Activated CD4-positive, alpha-beta T cell treated with anti-CD3 and anti-CD28 coated beads for 24 hours (primary cell): ENCODE measurements at places on chromosomes 2 and 18.

GRCh38 chr2:215879977-215880940, 133.1 kb downstream of the MREG start:
- DNase-seq, result no peak

DNA sequence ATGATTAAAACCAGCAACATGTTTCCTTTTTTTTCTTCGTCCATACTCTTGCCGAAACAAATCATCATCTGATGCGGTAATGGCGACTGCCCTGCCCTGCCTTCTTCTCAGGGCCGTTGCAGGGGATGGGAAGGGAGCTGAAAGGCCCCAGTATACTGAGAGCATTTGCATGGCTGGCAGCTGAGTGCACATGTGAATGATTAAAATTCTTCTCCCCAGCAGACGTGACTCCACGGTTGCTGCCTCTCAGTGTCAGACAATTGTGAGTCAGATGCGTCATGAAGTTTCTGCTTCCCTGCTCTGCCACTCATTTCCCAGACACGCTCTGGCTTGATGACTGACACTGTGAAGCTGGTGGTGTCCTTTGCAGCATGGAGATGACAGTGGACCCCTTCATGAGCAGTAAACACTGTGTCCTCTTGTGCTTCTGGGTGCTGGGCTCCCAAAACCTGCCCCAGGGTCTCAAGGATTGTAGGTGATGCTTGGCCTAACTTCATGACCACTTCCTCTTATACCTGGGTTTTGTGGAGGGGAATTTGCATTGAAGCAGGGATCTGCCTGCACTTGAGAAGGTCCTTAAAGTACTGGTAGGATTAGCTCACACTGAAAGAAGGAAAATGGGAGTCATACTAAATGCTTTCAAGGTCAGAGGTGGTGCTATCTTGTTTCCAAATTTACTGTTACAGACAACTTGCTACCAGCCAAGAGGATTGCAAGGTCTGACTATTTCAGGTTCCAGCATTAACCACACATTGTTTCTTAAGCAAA, 222.5 kb upstream of the COPS8 start:
- no peak for DNase-seq

GRCh38 chr2:174572556-174572955, 25.0 kb downstream of the WIPF1 start:
- no peak for DNase-seq

GRCh38 chr2:176813621-176814049, 399.0 kb upstream of the HNRNPA3 start:
- no peak for DNase-seq

DNA sequence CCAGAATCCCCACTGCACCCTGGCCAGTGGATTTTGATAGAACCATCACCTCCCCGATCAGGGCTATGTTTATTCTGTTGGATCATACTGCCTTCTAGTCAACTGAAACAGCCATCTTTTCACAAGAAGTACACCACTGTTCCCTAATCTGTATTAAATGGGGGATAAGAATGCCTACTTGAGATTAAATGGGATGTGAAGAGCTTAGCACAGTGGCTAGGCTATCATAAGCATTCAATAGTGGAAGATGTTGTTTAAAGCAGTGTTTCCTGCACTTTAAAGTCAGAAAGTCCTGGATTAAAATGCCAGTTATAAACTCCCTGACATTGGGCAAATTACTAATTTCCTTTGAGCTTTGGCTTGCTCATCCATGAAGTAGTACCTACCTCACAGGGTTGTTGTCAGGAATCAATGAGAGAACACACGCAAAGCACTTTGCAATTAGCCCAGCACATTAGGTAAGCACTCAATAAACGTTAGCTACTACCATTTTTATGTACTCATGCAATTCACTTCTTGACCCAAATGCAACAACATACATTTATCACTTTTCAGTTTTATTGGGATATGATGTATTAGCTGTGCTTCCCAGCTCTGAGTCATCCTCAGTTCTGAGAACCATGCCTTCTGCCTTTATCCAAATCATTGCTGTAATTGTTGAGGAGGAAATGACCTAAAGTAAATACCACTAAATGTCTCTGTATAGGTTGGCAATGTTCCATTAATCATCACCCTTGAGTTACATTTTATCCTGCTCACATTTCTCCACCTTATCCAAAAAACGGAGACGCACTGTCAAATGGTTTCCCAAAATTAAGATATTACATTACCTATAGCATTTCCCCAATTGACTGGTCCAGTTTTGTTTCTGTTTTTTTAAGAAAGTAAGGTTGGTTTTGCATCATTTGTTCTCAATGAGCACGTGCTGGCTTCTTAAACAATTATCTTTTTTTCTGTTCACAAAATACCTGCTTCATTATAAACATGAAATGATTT, 2.1 kb downstream of the TMEM247 start:
- no peak for DNase-seq

- DNase-seq, result no peak
Observed at GRCh38 chr18:22624176-22624575, 206.5 kb upstream of the CTAGE1 start.

DNA sequence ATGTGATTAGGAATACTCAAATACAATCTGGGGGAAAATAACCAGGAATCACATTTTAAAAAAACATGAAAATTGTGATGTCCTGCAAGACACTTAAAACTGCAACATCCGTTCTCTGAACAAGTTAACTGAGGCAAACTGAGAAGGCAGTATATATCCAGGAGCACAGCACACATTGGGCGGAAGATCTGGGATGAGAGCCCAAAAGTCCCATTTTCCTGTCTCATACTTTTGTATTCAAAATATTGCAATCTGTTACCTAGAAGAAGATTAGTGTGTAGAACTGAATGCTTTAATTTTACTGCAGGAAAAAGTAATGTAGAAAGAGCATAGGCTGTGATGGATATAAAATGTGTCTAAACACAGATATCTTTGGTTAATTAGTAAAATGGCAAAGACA, 276.8 kb upstream of the FANCL start:
- DNase-seq, result no peak

DNA sequence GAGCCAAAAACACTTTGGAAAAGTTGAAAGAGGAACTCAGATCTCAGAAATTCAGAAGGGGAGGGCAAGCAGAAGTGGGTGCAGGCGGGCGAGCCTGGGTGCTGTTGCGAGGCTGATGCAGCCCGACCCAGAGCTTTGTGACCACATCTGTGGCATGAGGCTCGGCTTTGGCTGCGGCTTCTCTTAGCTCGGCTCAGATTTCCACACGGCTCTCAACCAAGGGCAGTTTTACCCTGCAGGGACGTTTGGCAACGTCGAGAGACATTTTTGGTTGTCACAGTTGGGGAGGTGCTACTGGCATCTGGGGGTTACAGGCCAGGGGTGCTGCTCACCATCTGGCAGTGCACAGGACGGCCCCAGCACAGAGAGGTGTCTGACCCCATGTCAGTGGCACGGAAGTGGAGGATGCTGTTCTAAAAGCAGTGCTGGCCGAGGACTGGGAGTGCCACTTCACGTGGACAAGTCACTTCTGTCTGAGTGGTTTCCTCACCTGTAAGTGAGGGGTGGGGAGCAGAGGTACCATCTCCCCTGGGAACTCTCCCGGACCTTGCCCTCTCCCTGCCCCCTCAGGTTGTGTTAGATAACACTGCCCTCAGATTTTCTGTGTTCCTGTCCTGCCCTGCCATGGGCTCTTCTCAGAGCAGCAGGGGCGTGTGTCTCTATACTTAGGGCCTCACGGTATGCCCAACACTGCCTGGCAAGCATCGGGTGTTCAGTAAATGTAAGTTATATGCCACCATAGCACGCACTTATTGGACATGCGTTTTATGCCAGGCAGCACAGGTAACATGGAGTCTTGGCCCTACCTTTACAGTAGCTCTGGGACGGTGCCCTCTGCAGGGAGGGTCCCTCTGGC, 48.7 kb upstream of the FAHD2A start:
- no peak for DNase-seq
